ENCODE measurements at places on chromosomes 11 and 22. TPM values are rescaled to one million over a fixed set of nuclear protein-coding genes. Genes with fewer than 3 reads are reported as not detected.

GRCh38 chr22:40218152-40218551 is 40.4 kb downstream of the TNRC6B start:
- DNase-seq: no peak

DNA sequence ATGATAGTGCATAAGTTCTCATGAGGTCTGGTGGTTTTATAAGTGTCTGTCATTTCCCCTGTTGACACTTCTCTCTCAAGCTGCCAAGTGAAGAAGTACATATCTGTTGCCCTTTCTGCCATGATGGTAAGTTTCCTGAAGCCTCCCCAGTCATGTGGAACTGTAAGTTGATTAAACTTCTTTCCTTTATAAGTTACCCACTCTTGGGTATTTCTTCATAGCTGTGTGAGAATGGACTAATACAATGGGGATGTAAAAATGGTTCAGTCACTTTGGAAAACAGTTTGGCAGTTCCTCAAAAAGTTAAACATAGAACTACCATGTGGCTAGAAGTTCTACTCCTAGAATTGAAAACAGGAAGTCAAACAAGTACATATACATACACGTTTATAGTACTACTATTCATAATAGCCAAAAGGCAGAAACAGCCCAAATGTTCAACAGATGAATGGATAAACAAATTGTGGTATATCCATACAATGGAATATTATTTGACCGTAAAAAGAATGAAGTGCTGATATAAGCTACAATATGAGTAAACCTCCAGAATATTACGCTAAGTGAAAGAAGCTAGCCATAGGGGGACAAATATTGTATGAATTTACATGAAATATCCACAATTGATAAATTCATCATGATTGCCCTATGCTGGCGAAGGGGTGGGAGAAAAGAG is 16.0 kb upstream of the DKK3 start:
- no peak for DNase-seq

Gene CHST1
- total RNA-seq: 1.5 TPM

Gene MISFA
- total RNA-seq: 0.29 TPM

GRCh38 chr22:49699476-49699875 is 128.2 kb downstream of the BRD1 start:
- DNase-seq: peak; percentile 56

Gene GRM5
- not detected for total RNA-seq

DNA sequence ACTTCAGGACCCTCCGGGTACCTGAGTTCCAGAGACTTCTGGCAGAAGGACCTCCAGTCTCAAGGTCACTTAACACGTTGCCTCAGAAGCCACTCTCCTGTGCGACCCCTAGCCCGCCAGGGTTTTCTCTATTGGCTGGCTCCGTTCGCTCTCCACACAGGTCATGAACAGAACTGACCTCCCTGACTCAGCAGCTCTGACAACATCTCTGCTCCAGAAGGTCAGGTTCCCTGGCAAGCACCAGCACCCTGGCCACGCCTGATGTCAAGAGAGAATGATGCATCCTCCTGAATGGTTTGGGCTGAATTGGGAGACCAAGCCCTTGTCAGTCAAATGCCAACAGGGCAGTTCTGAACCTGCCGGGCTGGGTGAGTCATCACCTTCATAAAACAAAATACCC is 84.3 kb upstream of the TMEM45B start:
- no peak for DNase-seq

Gene SLC22A9
- not detected for total RNA-seq

DNA sequence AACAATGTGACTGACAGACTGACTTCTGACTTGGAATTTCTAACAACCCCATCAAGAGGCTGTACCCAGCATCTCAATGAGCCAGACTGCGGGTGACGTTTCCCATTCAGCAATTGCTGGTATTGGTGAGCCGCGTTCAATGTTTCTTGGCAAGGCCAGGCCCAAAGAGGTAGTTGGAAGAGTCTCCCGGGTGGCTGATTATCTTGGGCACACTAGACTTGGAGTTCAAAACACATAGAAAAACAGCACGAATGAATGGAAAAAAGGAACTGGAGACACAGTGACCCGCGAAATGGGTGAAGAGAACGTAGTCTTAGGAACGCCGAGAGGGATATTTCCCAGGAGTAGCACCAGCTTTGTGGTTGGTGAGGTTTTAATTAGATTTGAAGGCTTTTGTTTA is 115.7 kb downstream of the RPS6KA4 start:
- no peak for DNase-seq

DNA sequence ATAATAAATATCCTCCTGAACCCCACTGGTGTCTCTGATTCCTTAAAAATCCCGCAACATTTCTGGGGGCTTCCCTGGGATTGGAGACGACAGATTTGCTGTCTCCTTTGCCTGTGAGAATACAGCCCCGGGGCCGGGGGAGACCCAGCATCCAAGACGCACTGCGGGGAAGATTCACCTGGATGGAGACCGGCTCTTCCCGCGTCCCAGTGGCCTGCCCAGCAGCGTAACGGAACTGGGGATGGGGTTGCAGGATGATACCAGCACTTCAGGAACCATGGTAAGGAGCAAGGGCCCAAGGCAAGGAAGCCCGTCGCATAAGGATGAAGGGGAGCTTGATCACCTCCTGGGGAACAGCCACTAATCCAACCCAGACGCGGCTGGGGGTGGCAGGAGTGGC is 53.3 kb upstream of the OR4C15 start:
- DNase-seq: no peak

DNA sequence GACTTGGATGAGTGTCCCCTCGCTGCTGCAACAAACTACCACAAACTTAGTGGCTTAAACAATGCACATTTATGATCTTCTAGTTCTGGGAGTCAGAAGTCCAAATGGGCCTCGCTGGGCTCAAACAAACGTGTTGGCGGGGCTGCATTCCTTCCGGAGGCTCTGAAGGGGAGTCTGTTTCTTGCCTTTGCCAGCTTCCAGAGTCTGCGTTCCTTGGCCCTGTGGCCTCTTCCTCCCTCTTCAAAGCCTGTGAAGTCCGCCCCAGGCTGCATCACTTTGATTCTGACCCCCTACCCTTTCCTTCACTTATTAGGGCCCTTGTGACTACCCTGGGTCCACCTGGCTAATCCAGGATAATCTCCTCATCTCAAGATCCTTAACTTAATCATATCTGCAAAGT is 80.3 kb upstream of the NECTIN1 start:
- no peak for DNase-seq

Gene KCNJ5
- total RNA-seq: 0.36 TPM

DNA sequence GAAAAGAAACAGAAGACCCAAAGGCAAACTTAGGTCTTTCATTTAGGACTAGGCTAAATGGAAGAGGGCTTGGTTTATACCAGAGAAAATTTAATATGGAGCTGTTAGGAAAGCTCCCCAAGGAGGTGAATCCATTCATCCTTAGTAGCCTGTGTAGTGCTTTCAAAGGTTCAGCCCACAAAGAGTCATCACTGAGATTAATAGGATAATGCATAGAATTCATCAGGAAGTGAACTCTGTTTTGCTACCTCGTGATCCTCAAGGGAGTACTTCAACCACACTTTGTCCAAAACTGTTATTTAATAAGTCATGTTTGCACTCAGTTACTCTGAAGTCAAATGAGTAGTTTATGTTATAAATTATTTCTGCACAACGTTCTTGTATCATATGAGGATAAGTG is 43.3 kb upstream of the MMP7 start:
- DNase-seq: no peak

Gene CD59
- 377 TPM for total RNA-seq

DNA sequence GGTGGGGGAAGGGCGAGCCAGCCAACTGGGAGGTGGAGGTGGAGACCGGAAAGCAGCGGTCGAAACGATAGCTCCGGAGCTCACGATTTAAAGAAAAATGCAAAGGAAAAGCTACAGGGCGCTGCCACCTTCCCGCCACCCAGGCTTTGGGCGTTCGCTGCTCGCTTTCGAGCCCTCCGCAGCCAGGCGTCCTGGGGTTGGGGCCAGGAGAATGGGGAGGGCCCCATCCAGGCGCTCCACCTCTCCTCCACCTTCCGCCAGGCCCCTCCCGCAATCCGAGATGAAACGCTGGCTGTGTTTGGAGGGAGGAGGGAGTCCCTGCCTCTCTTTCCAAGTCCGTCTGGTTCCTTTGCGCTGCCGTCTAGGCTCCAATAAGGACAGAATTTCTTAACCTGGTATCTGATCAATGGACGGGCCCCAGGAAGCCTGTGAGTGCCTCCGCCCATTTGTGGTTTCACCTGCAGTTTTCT is 483 bp upstream of the ABTB2 start:
- no peak for DNase-seq

DNA sequence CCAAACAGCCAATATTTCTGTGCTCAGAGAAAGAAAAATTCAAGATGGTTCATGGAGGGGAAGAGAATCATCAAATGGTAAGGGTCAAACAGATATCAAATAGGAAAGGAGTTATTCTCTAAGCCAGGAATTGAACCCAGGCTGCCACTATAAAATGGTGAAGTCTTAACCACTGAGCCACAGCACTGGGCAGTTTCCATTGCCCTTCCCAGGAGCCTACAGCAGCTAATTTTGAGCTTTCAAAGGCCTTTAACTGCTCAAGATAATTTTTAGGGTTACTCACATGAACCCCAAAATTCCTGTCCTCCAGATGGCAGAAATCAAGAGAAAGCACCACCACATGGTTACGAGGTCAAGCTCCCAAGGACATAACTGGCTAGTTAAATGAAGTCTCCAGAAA is 176.2 kb downstream of the KIF18A start:
- no peak for DNase-seq

DNA sequence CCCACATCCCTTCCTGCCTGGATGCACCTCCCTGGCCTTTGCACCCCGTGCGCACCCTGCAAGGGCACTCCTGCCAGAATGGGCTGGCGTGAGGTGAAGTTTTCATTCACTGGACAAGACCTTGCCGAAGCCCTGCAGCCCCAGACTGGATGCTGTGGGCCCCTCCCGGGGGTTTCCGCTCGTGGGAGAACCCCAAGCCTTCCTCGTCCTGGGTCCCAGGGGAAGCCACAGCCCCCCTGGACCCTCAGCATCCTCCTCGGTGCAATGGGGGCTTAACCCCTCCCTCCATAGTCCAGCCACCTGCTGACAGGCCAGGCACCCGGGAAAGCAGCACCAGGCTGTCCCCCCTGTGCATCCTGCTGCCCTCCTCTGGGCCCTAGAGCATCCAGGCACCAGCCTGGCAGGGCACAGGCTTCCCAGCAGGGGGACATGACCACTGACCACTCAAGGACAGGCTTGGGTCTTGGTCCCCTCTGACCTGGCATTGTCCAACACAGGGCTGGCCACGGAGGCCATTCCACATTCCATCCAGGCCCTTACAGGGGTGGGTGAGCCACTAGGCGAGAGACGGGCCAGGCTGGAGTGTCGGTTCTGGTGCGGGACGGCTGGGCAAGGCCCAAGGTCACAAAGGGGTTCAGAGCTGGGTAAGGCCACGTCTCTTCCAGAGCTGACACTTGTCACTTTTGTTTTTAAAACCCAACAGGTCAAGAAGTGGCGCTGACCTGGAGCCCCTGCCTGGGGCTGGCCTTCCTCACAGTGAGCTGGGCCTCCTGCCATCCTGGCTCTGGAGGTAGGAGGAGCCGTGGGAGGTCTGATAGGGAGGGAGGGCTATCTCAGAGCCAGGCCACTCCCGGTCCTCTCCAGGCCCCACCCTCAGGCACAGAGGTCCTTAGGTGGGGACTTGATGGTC is 41.5 kb upstream of the PPARA start:
- no peak for DNase-seq

- no peak for DNase-seq
Measured at GRCh38 chr11:26194881-26195280, 137.0 kb upstream of the ANO3 start.

DNA sequence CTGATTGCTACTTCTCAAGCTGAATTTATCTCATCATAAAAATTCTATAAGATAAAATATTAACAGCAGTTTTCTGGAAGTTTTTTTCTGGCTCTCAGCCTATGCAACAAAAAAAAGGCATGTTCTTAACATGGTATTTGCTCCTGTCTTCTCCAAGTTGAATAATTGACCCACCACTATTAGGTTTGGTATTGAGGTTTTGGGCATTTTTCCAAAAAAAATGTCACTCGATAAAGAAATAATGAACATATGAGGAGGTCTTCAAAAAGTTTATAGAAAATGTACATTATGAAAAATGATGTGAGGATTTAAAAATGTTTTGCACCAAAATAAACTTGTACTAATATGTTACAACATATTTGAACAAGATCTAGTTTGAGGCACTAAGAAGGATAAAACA is 808.6 kb upstream of the RAG2 start:
- DNase-seq: no peak

GRCh38 chr11:25529572-25529971 is 802.4 kb upstream of the ANO3 start:
- no peak for DNase-seq

- no peak for DNase-seq
Measured at GRCh38 chr11:83280256-83280655, 5.9 kb downstream of the CCDC90B start.

DNA sequence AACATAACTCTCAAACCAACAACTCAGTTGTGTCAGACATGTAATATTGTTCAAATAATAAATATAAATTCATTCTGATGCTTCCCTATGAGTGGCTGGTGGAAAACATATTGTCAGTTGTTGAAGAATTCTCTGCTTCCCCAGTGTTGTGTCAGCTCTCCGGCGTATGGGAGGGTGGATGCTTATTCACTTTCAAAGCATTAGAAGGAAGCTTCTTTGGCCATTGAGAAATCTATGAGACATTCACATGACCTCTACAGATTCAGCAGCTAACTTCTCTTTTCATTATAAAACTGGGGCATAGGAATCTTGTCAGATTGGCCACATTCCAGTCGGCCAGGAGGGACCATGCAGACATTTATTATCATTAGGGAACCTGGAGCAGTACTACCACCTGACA is 2.9 kb downstream of the OR51V1 start:
- DNase-seq: peak; percentile 36

- no peak for DNase-seq
Measured at GRCh38 chr22:38940811-38941384, 16.5 kb upstream of the APOBEC3A start.

Gene TRIM77
- total RNA-seq: not detected

Gene SESN3
- total RNA-seq: 33.3 TPM

Gene NXPE1
- total RNA-seq: not detected

Gene HEPN1
- not detected for total RNA-seq

GRCh38 chr11:84524422-84525051 is 1102.6 kb downstream of the DLG2 start:
- DNase-seq: peak; percentile 69

Gene RELA
- 31.8 TPM for total RNA-seq

DNA sequence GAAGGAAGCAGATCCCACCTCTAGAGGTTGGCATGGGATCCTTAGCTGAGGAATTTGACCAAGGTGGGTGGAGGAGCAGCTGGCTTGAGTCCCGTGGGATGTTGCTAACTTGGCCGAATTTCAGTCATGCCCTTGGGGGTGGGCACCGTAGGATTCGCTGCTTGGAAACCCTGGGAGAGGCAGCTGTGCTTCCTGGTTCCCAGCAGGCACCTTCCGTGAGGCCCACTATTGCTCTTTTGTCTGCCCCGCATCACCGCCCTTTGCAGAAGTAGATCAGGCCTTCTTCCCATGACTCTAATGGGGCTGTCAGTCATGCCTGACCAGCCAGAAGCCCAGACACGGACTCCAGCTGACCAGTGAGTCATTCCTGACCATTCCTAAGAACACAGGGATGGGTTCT is 292.3 kb upstream of the SYN3 start:
- no peak for DNase-seq

GRCh38 chr11:24496736-24497725 is at the start of gene LUZP2:
Gene LUZP2, plus strand, starts transcription at chr11:24497053.
- peak; percentile 50 for DNase-seq

Gene GGTLC2
- total RNA-seq: not detected

Measured in osteoblast (primary cell).